ENCODE measurements at places on chromosomes 5 and 9. TPM values are rescaled to one million over a fixed set of nuclear protein-coding genes. Genes with fewer than 3 reads are reported as not detected.

The PRDM9 gene
- polyA plus RNA-seq: not detected

The YTHDC2 gene
- polyA plus RNA-seq: 17.4 TPM

The ARSI gene
- polyA plus RNA-seq: 10.2 TPM

The WDR31 gene
- 3.1 TPM for polyA plus RNA-seq

The FAM221B gene
- 0.22 TPM for polyA plus RNA-seq

The MEGF10 gene
- polyA plus RNA-seq: 38.3 TPM

The FAM200C gene
- polyA plus RNA-seq: 8.0 TPM

The DMXL1 gene
- polyA plus RNA-seq: 23.6 TPM

The KCTD16 gene
- polyA plus RNA-seq: 0.07 TPM

The PTGDS gene
- 14.5 TPM for polyA plus RNA-seq

The FGF18 gene
- 22.1 TPM for polyA plus RNA-seq

The THBS4 gene
- polyA plus RNA-seq: 319 TPM

The IL5 gene
- not detected for polyA plus RNA-seq

The EXOSC2 gene
- 22.1 TPM for polyA plus RNA-seq

The HMCN2 gene
- 21.1 TPM for polyA plus RNA-seq

The PCDHGC5 gene
- polyA plus RNA-seq: 0.33 TPM

The CDH10 gene
- polyA plus RNA-seq: 0.21 TPM

The C1QTNF2 gene
- 44.1 TPM for polyA plus RNA-seq

The FOXD4L5 gene
- polyA plus RNA-seq: 0.39 TPM

The CRHBP gene
- 0.44 TPM for polyA plus RNA-seq

The SLC6A19 gene
- polyA plus RNA-seq: 0.03 TPM

The FIBCD1 gene
- 0.22 TPM for polyA plus RNA-seq

The DAB2IP gene
- polyA plus RNA-seq: 34.4 TPM

The UIMC1 gene
- polyA plus RNA-seq: 25.0 TPM

The JAKMIP2 gene
- 0.80 TPM for polyA plus RNA-seq

The CD274 gene
- polyA plus RNA-seq: 1.9 TPM

The ZFP37 gene
- 3.7 TPM for polyA plus RNA-seq

The GADD45G gene
- polyA plus RNA-seq: 14.0 TPM

The COX7C gene
- polyA plus RNA-seq: 1,001 TPM

The FAM114A2 gene
- polyA plus RNA-seq: 21.5 TPM

The ACTBL2 gene
- polyA plus RNA-seq: not detected

Data from muscle of back (tissue), 13 donors.